ENCODE measurements at places on chromosomes 1 and 21.

- no peak for DNase-seq
Measured at GRCh38 chr1:22677931-22678896, 25.2 kb downstream of the C1QB start.

GRCh38 chr1:199242601-199243000, 603.8 kb downstream of the PTPRC start:
- DNase-seq, result no peak

- no peak for DNase-seq
Measured at GRCh38 chr1:11520531-11521233, 41.7 kb downstream of the DISP3 start.

DNA sequence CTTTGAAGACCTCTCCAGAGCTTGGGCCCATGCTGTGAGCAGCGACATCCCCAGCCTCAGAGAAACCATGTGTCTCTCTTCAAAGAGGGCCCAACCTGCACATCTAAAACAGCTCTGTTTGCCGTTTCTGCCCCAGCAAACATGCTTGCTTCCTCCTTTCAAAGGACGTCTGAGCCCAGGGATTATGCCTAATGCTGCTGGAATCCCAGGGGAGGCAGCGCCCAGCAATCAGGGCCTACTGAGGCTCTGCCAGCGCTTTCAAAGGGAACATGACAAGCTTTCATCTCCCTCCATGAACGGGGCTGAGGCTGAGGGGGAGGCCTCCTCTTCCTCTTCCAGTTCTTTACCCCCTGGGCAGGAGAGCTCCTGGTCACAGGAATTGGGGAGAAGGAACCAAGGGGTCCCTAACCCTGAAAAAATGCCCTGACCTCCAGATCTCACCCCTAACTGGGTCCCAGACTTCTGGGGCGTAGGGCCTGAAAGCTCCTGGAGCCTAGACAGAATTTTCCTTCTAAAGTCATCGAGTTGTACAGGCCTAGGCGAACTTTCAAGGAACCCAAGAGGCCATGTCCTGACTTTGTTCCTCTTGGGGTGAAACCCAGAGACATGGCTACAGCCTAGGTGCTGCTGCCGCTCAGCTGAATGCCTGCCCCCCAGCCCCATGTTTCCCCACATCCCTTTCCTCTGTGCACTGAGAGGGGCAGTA, 13.4 kb upstream of the ASCL5 start:
- DNase-seq, result no peak

- DNase-seq, result no peak
Measured at GRCh38 chr1:242059976-242060375, 61.1 kb upstream of the MAP1LC3C start.

- no peak for DNase-seq
Measured at GRCh38 chr1:76238094-76238628, 163.6 kb downstream of the ST6GALNAC3 start.

DNA sequence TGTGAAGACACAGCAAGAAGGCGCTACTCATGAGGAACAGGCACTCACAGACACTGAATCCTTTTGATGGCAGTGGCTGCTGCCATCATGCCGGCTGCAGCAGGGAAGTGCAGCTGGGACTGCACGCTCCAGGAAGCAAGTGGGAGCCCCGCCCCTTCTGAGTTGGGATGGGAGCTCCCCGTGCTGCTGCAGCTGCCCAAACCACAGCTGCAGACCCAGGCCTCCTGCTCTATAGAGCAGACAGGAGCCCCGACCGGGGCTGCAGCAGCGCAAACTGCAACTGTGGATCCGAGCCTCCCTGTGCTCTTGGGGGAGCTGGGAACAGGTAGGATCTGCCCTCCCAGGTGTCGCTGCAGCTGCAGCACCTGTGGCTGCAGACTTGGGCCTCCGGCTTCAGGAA, 65.2 kb upstream of the MARK1 start:
- no peak for DNase-seq

- DNase-seq, result no peak
Measured at GRCh38 chr1:2103901-2104590, 53.8 kb downstream of the PRKCZ start.

GRCh38 chr1:199792874-199793273, 234.6 kb upstream of the NR5A2 start:
- DNase-seq, result no peak

DNA sequence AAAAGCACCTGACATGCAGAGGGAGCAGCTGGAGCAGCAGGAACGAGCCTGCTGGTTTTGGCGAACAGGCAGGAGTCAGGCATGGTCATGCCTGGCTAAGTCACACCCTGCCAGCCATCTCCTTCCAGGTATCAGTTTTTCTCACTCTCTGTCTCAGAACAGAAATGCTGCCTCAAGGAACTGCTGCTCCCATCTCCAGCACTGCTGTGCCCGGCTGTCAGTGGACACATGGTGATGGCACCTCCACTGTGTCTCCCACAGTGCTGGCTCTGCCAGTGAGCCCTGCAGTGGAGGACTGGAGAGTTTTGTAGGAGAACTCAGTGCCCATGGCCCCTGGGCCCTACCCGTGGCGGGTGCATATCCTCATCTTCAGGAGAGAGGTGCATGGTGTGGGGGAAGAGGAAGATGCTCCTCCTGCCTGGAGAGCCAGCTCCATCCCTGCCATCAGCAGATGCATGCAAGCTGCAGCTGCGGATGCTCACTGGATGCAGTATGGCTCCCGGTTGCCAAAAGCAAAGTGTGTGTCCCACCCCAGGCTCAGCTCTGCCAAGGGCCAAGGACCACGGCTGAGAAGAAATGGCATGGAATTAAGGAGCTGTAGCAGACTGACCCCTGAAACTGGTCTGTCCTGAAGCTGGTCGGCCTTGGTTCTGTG, 114.7 kb downstream of the GRIK3 start:
- DNase-seq, result no peak

DNA sequence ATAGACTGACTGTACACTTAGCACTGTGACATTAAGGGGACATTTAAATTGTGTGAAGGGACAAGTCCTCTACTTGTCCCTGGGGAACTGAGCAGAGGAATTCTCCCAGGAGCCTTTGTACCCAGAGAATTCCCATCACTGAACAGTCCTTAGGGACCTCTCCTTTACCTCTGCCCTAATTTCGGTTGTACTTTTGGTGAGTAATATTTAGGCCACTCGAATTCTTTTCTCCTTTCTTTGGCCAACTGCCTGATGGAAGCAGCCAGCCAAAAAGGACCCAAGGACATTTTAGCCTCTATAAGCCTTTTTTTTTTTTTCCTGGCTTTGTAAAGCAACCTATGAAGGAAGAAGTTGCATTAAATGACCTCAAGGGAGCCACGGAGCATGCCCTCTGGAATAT, 71.5 kb downstream of the NR5A2 start:
- no peak for DNase-seq

DNA sequence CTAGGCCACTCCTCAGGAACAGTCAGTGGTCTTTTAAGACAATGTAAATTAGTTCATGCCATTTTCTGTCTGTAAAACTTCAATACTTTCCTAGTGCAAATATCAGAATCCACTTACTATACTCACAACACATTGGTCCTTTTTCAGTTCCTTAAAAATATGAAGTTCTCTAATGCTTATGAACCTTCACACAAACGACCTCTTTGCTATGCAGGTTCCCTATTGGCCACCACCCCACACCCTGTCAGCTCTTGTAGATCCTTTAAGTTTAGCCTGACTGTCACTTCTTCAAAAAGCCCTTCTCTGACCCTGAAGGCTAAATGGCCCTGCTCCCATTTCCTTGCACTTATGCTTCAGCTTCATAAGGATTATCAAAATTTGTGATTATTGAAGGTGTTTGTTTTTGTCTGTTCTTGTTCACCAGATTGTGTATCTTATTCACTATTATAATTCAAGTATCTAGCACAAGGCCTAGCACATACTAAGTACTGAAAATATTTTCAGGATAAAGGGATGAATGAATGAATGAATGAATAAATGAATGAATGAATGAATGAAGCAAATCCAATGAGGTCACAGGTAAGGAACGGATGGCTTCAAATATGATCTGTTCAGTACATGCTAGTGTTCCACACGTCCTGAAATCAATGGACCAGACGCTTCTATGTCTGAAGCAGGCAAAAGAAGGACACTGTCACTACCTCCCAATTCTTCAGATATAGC, 373.9 kb downstream of the VAV3 start:
- DNase-seq, result no peak

DNA sequence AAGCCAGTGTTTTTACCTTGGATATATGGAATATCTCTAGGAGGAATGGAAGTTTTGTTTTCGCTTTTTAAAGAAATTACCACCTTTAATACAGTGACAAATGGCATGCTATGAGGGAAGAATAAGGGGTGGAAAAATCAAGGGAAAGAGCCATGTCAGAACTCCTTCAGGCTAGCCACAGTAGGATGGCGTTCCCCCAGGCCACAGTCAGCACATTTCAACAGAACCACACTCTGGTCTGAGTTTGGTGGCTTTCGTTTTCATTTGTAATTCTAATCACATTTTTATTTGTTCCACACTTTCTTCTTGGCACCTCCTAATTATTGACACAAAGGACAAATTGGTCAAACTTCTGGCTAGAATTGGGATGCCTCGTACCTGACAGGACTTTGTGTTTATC, 60.3 kb upstream of the RCOR3 start:
- DNase-seq, result no peak

GRCh38 chr1:66930823-66931174, 6.0 kb downstream of the MIER1 start:
- no peak for DNase-seq

DNA sequence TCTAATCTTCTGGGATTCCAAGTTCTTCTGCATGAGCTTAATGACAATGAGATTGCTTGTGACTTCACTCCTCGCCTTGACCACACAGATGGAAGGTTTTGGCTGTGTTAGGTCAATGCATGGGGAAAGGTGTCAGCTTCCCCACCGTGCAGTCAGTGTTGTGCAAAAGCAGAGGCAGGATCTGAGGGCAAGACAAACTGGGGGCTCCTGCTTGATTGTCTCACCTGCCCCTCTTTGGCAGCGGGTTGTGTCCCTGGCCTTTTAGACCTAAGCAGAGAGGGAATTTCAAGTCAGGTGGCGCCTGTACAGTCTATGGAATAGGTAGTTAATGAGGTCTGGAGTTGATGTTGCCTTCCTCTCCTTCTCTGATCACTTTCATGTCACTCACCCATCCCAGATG, 150.1 kb downstream of the CNIH3 start:
- no peak for DNase-seq
